ENCODE measurements at places on chromosomes 16 and 17. TPM values are rescaled to one million over a fixed set of nuclear protein-coding genes. Genes with fewer than 3 reads are reported as not detected.

NUP85 gene
- total RNA-seq: 46.6 TPM

TMEM92 gene
- total RNA-seq: 1.4 TPM

NOD2 gene
- total RNA-seq: not detected

CISD3 gene
- total RNA-seq: 11.2 TPM

GRCh38 chr16:3098459-3099394 lies at the start of gene ZSCAN10:
ZSCAN10 (minus strand) TSS chr16:3099294; CDS start chr16:3092937, 6,357 bp downstream.
- DNase-seq: no peak

- DNase-seq: peak; percentile 75
Observed at GRCh38 chr17:79919164-79919585, 79.9 kb upstream of the CBX4 start.

- no peak for DNase-seq
Observed at GRCh38 chr16:58022601-58023371, 2.8 kb upstream of the MMP15 start.

- no peak for DNase-seq
Observed at GRCh38 chr17:58492238-58493121, 4.3 kb upstream of the HSF5 start.

DNA sequence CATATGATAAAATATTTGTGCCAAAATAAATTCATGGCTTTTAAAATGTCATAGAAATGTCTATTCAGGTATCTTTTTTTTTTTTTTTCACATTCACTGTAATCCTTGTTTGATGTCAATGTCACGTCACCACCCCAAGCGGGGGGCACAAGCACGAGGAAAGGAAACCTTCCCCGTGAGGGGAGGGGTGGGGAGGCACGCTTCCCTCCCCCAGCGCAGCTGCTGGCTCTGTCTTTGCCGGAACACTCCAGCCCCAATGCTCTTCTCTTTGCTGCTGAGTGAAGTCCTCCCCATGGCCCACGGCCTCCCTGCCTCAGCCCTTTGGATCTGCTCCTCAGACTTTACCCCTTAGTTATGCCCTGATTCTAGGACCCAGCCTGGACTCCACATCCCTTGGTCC lies 1.5 kb downstream of the SLC35G3 start:
- DNase-seq: no peak

Measured in NCI-H460 (cell line).